ENCODE measurements at places on chromosomes 6 and 20.

- DNase-seq, result no peak
These were observed 28.8 kb upstream of the VEGFA start for GRCh38 chr6:43740961-43741764.

GRCh38 chr6:138692058-138692977 lies 81.3 kb upstream of the CCDC28A start:
- peak; percentile 78 for DNase-seq

DNA sequence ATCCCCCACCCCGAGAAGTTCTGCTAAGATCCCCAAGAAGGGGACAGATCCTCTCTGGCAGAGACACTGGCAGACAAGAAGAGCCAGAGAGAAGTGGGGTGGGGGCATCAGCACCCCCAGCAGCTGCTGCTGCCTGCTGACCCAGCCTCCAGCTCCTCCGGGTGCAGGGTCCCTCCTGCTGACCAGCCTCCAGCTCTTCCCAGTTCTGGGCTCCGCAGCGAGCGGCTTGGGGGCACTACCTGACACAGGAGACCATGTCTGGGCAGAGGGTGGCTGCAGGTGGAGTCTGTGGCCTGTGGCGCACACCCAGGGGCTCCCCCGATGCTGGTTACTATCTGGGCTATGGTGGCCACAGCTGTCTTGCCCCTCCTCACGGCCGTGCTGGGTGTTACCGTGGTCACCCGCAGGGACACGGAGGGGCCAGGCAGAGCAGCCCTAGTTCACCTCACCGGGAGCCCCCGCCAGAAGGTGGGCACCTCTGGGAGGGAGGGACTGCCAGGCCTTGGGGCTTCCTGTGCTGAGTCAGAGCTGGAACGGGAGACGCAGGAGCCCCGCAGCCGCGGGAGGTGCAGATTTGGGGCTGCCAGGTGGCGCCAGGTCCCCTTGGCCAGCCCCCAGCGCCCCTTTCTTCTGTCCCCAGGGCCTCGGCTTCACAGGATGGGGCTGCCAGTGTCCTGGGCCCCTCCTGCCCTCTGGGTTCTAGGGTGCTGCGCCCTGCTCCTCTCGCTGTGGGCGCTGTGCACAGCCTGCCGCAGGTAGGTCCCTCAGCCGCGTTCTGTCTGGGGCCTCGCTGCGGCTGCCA lies 630 bp downstream of the LIME1 start:
- DNase-seq, result peak; percentile 74

DNA sequence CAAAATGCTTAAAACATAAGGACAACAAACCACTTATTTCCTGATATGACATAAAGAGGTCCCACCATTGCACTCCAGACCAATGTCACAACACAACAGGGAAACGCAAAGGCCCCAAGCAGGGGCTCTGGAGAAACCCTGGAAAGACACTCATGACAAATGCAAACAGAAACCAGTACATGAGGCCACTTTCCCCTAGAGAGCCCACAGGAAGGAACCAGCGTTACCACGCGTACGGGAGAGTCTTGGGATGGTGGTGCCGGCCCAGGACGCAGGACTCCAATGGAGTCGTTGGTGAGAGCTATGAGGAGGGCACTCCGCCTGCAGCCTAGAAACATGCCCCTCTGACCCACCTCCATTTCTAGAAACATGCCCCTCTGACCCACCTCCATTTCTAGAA lies 20.2 kb downstream of the GMEB2 start:
- no peak for DNase-seq

DNA sequence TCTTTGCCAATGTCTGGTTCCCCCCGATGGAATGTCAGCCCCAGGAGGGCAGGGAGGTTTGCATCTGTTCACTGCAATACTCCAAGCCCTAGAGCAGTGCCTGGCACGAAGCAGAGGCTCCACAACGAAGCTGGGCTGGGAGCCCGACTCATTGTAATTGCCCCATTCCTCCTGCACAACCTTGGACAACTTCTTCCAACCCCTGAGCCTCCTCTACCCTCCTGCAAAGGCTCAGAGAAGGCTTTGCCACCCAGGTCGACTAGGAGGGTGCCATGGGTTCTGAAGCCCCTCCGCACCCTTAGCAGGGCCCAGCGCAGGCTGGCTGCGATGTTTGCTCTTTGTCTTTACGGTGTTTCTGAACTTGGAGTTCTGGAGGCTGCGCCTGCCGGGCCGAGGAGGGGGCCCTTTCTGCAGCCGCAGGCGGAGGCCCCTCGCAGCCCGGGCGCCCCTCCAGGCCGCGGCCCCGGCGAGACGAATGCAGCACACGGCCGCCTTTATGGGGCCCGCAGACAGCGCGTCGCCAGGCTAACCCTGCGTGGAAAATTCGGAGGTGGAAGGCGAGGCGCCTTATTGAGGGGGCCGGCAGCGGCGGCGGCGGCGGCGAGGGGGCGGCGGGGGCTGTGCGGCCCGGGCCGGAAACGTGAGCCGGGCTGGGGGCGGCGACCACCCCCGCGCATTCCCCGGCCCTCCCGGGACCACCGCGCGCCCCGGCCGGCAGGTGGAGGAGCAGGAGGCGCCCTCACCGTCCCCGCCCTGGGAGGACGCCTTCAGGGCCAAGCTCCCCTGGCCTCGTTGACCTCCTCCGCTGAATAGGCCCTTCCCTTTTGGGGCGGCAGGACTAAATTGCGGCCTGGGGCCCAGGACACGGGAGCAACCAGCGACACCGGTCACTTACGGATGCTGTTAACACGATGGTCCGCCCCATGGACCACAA lies 27.0 kb downstream of the SNAI1 start:
- DNase-seq, result no peak

DNA sequence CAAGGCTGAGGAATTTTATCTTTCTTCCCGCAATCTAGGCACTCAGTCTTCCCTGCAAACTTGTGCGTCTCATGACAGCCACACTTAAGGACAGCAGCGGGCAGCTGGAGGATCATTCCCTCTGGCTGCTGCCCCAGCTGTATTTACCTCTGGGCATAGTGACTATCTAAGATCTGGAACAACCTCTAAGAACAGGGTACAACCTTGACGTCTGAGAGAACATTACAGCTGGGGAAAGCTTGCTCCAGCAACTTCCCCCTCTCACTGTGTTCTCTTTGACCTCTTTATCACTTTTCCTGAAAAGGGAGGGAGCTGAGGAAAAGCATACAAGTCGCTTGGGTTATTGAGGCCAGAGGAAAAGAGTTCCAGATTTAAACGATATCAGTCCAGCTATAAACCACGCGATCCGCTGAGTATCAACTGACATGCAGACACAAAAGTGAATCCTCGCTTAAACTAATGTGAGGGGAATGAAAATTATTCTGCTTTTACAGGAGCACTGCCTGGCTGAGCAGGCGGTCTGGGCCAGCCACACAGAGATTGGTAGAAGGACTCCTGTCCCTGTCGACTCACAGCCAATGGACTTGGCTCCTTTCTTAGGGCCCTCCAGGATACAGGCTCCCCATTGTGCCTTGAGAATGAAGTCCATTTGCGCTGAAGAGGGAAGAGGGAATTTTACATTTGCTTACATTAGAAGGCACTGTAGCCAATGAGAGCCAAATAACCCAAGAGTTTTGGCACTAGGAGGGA lies 153.3 kb downstream of the QRSL1 start:
- DNase-seq, result no peak

DNA sequence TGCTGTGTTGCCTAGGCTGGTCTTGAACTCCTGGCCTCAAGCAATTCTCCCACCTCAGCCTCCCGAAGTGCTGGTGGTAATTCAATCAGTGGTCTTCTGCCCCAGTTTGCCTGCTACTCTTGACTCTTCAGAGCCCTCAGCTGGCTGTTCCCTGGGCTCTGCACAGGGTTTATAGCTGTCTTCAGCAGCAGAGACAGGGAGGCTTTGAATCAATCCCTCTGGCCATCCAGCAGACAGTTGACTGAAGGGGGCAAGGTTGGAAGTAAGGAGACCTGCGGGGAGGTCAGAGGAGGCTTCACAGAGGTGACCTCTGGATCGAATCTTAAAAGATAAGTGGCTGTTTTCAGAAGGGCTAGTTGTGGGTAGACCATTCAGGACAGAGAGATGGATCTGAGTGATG lies 26.0 kb upstream of the KIF3B start:
- DNase-seq, result no peak

DNA sequence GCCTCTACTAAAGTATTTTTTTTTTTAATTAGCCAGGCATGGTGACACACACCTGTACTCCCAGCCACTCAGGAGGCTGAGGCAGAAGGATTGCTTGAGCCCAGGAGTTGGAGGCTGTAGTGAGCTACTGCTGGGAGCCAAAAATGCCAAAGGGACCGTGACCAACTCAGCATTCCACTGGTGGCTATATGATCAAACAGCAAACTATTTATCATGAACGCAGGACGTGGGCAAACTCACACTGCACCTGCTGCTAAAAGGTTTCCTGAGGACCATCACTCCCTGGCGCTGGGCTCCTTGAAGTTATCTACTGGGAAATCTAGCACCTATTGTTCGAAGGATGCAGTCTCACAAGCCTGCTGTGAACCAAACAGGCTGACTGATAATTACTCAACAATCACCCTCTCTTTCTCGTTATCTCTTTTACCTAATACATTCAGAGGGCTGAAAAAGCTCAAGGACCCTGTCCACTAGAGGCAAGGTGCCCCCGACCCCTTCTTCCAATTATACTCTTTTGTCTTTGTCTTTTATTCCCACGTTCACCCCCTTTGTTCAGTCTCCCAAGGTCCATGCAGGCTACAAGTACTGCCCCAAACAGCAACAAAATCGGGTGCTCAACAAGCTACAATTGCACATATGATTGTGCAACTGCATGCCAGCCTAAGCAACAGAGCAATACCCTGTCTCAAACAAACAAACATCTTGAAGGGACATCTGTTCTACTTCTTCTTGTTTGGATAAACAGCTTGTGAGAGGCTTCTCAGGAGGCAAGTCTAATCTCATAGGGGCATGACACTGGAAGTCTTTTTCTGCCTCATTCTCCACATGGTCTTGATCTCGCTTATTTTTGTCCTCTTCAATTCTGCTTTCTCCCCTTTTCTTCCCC lies 47.7 kb upstream of the PLN start:
- no peak for DNase-seq

DNA sequence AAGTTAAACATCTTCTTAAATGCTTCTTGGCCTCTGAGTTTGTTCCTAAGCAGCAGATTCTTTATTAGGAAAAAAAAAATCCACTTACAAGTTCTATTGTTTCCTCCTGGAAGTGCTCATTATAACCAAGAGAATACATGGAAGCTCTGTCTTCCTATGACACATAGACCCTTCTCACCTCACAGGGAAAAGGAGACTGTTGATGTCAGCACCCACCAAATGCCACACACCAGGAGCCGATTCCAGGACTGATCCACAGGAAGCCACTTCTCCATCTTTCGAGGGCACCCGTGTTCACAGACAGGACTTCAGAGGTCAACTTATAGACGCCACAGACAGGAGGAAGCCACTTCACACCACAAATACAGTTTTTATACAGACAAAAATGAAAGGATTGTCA lies 13.4 kb upstream of the BNIP5 start:
- DNase-seq, result no peak

DNA sequence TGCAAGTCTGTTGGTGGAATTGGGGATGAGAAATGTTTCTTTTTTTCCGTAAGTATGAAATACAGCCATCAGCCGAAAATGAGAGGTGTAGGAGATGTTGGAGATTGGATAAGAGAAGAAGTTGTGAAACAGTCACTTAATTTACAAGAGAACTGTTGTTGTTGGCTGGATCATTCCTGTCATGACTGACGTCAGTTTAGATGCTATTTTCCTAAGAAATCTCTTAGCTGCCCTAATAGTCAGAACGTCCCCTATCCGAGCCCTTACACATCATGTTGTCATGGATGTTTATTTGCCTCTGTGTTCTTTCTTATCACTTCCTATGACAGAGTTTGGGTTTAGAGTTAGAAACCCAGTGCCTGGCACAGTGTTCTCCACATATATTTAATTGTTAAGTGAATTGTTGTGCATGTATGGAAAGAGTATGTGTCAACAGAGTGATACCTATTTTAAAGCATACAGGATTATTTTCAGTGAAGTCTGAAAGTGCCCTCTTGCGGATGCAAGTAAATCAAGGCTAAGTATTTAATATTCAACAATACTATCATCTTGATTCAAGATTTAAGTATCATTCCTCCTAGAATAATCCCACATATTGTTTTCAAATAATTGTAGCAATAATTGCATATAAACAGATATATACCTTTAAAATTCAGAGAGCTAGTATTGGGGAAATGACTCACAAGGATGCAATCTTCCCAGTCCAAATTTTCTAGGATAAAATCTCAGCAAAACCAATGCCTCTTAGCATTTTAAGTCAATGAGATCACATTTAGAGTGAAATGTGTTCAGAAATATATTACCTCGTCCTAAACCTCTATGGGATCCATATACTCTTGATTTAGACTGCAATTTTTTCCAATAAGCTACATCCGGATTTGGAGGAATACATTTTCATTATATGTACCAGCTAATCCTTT lies 309.9 kb upstream of the NOX3 start:
- DNase-seq, result no peak

GRCh38 chr20:10432079-10432478 lies 1.9 kb downstream of the MKKS start:
- DNase-seq, result no peak

GRCh38 chr6:158233214-158233795 lies 65.2 kb downstream of the GTF2H5 start:
- DNase-seq, result no peak

- DNase-seq, result no peak
These were observed 210.3 kb downstream of the RFPL4B start for GRCh38 chr6:112557435-112557834.

GRCh38 chr6:82957171-82957867 lies 108.3 kb downstream of the UBE3D start:
- DNase-seq, result no peak

GRCh38 chr6:12158686-12159415 lies 131.3 kb upstream of the EDN1 start:
- DNase-seq, result no peak

- DNase-seq, result no peak
These were observed 337.4 kb upstream of the PRDM1 start for GRCh38 chr6:105748737-105749161.

GRCh38 chr20:62740286-62741141 lies 31.9 kb downstream of the NTSR1 start:
- peak; percentile 83 for DNase-seq

DNA sequence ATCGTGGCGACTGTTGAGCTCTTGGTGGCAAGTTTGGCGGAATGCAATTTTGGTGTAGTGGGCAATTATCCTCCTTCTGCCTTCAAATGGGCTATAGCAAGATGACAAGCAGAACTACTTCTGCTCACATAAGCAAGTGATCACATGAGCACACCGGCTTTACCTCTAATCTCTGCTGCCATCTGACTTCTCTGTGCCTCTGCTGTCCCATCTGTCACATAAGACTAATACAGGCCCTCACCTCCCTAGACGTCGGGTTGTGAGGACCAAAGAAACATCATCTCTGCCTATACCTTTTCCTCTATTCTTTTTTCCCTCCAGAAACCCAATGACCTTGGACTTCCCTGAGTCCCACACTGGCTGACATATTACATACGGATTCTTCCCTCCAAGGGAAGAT lies 13.3 kb upstream of the WTAP start:
- DNase-seq, result no peak

Measured in CD8-positive, alpha-beta T cell (primary cell).